ENCODE measurements at places on chromosomes 2 and 18.

DNA sequence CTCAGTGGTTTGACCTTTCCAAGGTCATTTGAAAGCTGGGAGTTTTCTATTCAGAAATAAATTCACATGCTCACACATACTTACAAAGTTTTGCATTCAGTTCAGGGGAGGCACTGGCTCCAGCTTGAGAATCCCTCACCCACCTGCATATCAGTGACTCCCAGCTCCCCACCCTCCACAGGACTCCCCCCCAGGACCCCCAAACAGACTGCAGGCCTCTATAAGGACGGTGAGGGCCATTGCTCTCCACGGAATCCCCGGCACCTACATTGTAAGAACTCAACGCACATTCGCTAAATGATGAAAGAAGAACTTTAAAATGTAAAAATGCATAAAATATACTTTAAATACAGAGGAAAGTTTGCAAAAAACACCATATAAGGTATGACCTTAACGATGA, 97.2 kb upstream of the TEX51 start:
- DNase-seq = no peak

DNA sequence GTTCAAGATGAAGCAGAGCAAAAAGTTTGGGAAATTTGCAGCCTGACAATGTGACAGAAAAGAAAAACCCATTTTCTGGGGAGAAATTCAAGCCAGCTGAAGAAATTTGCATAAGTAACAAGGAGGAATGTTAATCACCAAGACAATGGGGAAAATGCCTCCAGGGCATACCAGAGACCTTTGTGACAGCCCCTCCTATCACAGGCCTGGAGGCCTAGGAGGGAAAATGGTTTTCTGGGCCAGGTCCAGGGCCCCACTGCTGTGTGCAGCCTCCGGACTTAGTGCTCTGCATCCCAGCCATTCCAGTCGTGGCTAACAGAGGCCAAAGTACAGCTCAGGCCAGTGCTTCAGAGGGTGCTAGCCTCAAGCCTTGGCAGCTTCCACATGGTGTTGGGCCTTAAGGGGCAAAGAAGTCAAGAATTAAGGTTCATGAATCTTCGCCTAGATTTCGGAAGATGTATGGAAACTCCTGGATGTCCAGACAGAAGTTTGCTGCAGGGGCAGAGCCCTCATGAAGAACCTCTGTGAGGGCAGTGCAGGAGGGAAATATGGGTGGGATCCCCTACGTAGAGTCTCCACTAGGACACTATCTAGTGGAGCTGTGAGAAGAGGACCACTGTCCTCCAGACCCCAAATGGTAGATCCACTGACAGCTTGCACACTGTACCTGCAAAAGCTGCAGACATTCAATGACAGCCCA, 314.1 kb upstream of the TRIB2 start:
- no peak for DNase-seq

- no peak for DNase-seq
Observed at GRCh38 chr2:142914507-142915313, 37.2 kb downstream of the KYNU start.

GRCh38 chr2:113891265-113891959, 1.5 kb downstream of the ACTR3 start:
- no peak for DNase-seq

DNA sequence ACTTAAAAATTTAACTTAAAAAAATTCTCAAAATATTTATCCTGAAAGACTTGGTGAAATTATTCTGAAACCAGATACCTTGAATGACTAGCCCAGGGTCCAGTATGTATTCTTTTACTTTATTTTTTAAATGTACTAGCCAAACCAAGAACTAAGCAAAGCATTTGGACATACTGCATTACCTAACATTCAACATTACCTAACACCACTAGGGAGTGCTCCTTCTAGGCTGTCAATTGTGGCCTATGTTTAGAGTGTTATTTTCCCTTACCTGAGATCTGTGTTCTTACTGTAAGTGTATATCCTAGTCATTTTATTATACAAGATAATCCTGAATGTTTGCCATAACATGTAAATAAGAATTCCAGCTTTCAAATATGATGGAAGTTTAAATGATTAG, 496.6 kb downstream of the PTPRM start:
- DNase-seq = no peak

- peak; percentile 45 for DNase-seq
Observed at GRCh38 chr2:207334624-207335371, 169.1 kb upstream of the KLF7 start.

GRCh38 chr2:234257859-234258561, 207.5 kb downstream of the SPP2 start:
- no peak for DNase-seq

- DNase-seq = no peak
Observed at GRCh38 chr2:126793885-126794613, 104.6 kb upstream of the TEX51 start.

DNA sequence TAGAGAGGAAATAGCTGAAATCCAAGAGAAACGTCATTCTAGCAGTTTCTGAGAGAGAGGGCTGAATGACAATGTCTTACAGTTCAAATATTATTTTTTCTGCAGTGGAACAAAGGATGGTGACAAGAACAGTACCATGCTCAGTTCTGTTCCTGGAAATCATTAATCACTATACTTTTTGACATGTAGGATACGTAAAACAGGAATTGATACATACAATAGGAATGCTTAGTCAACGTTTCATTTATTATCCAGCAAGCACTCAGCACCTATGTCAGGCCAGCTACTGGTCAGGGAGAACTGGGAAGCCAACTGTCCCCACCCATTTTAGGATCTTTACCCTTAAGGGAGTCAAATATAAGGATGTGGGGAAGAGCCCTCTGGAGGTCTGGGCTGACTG, 114.7 kb downstream of the DHRS9 start:
- DNase-seq = no peak

GRCh38 chr2:203878063-203878462, 10.5 kb downstream of the CTLA4 start:
- DNase-seq = no peak

DNA sequence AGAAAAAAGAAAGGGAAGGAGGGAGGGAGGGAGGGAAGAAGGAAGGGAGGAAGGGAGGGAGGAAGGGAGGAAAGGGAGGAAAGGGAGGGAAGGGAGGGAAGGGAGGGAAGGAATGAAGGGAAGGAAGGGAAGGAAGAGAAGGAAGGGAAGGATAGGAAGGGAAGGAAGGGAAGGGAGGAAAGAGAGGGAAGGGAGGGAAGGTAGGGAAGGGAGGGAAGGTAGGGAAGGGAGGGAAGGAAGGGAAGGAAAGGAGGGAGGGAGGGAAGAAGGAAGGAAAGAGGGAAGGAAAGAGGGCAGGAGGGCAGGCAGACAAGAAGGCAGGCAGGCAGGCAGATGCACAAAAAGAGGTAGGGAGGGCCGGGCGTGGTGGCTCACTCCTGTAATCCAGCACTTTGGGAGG, 74.9 kb downstream of the THADA start:
- DNase-seq = no peak

DNA sequence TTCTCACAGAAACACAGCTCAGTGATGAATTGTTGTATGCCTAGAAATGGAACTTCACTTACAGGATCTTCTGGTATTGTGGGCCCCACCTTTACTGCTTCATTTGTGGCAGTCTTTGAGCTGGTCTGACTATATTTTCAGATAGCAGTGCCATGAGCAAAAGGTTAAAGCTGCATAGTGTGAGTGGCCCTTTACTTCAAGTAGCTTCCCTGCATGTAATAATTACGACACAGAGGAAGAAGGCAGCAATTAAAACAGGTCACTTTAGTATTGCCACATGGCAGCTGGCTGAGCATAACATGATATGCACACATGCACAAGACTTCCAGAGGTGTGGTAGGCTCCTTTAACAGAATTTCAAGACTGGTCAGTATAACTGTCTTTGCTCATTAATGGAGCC, 426.3 kb upstream of the ZEB2 start:
- DNase-seq = no peak

DNA sequence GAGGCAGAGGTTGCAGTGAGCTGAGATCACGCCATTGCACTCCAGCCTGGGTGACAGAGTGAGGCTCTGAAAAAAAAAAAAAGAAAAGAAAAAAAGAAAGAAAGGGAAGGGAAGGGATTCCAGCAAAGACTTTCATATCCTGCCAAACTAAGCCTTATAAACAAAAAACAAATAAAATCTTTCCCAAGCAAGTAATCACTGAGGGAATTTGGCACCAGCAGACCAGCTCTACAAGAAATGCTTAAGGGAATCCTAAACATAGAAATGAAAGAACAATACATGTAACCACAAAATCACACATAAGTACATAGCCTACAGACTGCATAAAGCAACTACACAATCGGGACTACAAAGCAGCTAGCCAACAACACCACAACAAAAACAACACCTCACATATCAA, 79.1 kb downstream of the TRABD2A start:
- no peak for DNase-seq

GRCh38 chr2:27494284-27494943, 586 bp downstream of the FNDC4 start:
- DNase-seq = no peak

- DNase-seq = no peak
Observed at GRCh38 chr2:42796427-42797248, 4.3 kb upstream of the HAAO start.

GRCh38 chr2:241977557-241978300, 108.2 kb downstream of the RTP5 start:
- no peak for DNase-seq

DNA sequence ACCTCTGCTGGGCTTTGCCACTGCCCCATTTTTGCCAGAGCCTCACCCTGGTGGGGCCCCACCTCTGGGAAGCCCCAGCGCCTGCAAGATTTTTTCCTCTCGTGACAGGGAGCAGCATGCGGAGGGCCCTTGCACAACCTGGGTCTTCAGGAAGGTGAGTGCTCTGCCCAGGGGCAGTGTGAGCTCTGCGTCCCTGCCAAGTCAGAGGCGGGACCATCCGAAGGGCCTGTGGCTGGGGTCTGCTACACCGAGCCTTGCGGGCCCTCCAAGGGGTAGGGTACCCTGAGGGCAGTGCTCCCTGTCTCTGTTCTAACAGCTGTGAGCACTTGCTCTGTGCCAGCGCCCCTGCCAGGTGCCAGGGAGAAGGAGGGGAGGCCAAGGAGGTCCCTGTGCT, 5.8 kb upstream of the ODC1 start:
- no peak for DNase-seq

DNA sequence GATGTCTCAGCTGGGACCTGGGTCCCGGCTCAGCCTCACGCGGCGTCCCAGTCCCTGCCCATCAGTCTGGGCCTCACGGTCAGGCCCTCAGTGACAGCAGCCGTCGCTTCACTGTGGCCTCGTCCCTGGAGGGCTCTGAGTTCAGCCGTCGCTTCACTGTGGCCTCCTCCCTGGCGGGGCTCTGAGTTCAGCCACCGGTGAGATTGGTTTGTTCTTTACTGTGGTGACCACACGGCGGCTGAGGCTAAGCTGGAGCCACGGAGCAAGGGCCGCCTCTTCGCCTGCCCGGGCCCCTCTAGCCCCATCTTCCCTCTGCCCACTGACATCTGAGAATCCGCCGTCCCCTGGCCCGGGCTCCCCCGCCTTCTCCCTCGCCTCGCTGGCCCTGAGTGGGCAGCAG, 51.2 kb downstream of the NFATC1 start:
- no peak for DNase-seq

- DNase-seq = no peak
Observed at GRCh38 chr2:240834377-240834975, 14.5 kb upstream of the KIF1A start.

DNA sequence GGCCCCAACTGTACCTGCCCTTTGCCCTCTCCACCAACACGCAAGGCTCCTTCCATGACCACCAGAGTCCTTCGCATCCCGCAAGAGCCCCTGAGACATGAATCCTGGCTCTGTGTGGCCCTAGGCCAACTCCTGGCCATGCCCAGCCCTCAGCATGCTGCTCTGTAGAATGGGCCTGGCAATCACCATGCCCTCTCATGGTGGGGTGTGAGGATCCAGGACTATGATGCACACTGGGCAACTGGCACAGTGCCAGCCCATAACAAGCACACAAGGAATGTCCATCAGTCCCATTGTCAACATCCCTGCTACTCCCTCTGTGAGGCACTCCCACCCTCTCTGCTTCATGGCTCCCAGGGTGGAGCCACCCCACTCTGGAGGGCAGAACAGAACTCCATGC, 44.7 kb downstream of the FER1L5 start:
- DNase-seq = no peak

DNA sequence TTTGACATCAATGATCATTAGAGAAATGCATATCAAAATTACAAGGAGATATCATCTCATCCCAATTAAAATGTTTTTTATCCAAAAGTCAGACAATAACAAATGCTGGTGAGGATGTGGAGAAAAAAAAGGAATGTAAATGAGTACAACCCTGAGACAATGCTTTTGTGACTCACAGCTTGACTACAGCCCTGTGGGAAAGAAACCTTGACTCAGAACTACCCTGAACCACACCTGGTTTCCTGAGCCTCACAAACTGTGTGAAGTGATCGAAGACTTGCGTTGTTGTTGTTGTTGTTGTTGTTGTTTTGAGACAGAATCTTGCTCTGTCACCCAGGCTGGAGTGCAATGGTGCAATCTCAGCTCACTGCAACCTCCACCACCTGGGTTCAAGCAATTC, 266.6 kb upstream of the MYT1L start:
- no peak for DNase-seq

DNA sequence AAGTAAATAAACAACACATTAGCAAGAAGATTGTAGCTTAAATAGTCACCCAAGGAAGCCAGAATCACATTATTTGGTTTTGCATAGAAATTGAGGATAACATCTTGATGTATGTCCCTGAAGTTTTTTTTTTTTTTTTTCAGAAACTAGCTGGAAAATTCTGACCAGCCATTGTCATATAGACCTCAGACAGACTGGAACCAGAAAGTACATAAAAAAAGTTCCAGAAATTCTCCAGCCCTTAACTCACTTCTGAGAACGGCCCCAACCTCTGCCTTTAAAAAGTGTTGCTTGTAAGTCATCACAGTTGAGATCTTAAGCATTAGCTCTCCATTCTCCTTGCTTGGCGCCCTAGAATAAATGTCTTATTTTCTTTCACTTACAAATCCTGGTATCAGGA, 350.5 kb downstream of the CCDC85A start:
- no peak for DNase-seq

DNA sequence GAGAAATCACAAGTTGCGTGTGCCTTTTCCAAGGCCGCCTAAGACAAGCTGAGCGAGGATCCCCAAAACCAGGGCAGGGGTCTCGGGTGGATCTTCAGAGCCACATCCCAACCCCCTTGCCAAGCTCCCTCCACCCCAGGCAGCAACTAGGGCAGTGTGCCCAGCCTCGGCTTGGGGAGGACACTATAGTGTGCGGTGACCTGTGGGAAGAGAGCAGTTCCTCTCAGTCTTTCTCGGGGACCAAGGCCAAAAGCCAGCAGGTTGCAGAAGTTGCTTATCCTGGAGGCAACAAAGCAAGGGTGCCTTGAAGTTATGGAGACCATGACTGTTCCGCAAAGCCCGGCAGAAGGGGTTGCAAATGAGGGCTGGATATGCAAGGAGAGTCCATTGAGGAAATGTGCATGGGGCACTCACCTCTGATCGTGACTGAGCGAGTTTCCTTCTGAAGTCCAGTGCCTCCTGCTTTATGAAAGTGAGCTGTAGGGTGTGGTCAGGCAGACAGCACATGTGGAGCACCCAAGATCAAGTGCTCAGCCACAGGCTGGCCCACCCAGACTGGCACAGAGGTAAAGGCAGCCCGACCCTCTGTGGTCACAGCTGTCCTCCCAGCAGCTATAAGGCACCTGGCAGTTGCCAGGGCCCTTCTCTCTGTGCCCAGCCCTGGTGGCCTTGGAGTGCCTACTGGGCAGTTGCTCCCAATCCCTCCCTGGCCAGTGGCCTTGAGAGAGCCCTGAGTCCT, 260.5 kb downstream of the ATAD2B start:
- no peak for DNase-seq
